ENCODE measurements at places on chromosomes 3 and 15.

- DNase-seq, result no peak
Observed at GRCh38 chr15:100191161-100191560, 150.6 kb downstream of the ADAMTS17 start.

DNA sequence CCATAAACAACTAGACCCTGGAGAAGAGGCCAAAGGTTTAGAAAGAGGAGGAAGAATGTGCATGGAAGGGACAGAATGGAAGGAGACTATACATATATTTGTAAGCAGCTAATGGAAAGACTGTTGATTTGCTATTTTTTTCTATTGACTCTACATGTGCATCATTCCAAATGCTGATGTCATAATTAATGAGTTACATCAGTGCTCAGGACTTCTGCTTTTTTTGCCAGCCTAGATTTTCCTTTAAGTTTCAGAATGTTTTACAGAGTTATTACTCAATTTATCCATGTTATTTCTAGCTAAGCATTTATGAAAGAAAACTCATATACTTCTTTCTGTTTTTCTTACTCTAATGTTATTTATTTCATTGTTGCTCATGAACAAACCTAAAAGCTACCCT lies 62.6 kb upstream of the VGLL3 start:
- no peak for DNase-seq

- no peak for DNase-seq
Observed at GRCh38 chr15:67066041-67066958, 898 bp downstream of the SMAD3 start.

DNA sequence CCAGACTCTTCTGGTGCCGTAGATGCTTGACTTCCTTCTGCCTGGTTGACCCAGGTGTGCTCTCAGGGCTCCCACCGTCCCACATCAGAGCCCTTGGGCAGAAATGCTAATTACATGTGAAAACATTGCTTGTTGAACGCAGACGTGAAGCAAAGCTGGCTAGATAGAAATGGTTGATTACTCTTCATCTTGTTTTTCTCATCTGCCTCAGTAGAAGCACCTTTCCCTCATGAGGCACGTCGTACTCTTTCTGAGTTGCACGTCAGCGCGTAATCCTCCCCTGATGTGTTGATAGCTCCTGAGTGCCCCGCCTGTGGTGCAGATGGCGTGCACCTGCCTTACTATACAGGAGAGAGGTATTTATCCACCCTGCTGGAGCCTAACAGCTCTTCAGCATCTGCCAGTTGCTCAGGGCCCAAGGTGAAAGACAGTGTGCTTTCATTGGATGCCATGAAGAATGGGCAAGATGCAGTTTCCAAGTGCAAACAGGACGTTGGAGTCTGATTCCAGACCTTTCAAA lies 18.1 kb downstream of the MAP6D1 start:
- no peak for DNase-seq

DNA sequence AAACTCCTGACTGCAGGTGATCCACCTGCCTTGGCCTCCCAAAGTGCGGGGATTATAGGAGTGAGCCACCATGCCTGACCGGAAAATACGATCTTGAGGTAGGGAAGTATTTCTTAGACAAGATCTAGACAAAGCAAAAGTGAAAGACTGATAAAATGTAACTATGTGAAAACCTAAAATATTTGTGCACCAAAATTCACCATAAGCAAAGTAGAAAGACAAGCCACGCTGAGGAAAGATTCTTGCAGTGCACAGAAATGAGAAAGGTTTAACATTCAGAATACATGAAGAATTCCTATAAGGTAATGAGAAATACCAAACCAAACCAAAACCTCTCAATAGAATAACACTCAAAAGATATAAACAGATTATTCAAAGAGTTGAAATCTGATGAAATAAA lies 35.7 kb downstream of the SYNM start:
- no peak for DNase-seq

All from AG04449 (cell line).